Subcutaneous preadipocyte (primary cell): ENCODE measurements at places on chromosomes 13 and 19. TPM values are rescaled to one million over a fixed set of nuclear protein-coding genes. Genes with fewer than 3 reads are reported as not detected.

The PRKCG gene
- total RNA-seq: not detected in 2 replicates

The IGFL1 gene
- not detected in 2 replicates for total RNA-seq

The TJP3 gene
- not detected in 2 replicates for total RNA-seq

The KHSRP gene
- total RNA-seq: 103 and 198 TPM in 2 replicates

The ERCC2 gene
- total RNA-seq: 30.5 and 33.8 TPM in 2 replicates

The SIPA1L3 gene
- 25.7 and 64.5 TPM in 2 replicates for total RNA-seq

The ATP11A gene
- 9.6 and 14.3 TPM in 2 replicates for total RNA-seq
